ENCODE measurements at places on chromosomes 5 and 9. TPM values are rescaled to one million over a fixed set of nuclear protein-coding genes. Genes with fewer than 3 reads are reported as not detected.

- no peak for DNase-seq
These were observed 347.9 kb upstream of the SEMA6A start for GRCh38 chr5:116922532-116922931.

DNA sequence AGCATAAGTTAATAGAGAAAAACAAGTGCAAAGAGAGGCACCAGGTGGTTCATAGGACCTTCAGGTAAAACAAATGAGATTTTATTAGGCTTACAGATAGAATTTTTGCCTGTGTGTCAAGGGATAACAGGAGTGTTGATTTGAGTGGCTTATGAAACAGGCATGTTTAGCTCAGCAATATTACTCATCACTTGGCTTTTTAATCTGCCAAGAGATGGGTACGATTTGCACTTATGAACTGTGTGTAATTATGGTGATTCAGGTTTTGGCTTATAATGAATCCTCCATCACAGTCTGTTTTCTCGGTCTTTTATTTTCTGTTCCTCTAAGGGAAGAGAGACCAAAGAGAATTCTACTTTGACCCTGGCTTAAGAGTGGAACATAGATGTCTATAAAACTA, 199.3 kb downstream of the DMRTA1 start:
- DNase-seq, result no peak

GRCh38 chr9:96565671-96566497, 53.8 kb downstream of the CDC14B start:
- DNase-seq, result no peak

- DNase-seq, result no peak
These were observed at the start of gene PTPDC1 for GRCh38 chr9:94084314-94084713. Gene PTPDC1, plus strand, starts transcription at chr9:94084464. Its CDS starts 67 bp downstream, at chr9:94084531.

GPR151 gene
- not detected for polyA plus RNA-seq

C5orf58 gene
- 0.16 TPM for polyA plus RNA-seq

KCNV2 gene
- polyA plus RNA-seq, result 0.09 TPM

ARL14EPL gene
- polyA plus RNA-seq, result not detected

XRCC4 gene
- 15.2 TPM for polyA plus RNA-seq

CCL27 gene
- 0.28 TPM for polyA plus RNA-seq
